ENCODE measurements at places on chromosomes 3 and 15.

DNA sequence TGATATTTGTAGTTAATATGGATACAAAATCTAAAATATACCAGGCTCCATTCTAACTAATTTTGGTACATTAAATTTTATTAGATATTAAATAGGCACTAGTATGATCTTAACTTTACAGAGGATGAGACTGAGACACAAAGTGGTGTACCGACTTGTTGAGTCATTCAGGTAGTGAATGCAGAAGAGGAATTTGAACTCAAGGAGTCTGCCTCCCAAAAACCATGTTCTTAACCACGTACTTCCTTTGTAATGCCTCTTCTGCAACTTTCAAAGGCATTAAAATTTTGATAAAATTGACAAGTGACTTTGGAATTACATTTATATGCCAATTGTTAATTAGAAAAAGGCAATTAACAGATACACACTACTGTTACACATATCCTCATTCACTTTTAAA lies 61.8 kb downstream of the ZBBX start:
- DNase-seq, result no peak

DNA sequence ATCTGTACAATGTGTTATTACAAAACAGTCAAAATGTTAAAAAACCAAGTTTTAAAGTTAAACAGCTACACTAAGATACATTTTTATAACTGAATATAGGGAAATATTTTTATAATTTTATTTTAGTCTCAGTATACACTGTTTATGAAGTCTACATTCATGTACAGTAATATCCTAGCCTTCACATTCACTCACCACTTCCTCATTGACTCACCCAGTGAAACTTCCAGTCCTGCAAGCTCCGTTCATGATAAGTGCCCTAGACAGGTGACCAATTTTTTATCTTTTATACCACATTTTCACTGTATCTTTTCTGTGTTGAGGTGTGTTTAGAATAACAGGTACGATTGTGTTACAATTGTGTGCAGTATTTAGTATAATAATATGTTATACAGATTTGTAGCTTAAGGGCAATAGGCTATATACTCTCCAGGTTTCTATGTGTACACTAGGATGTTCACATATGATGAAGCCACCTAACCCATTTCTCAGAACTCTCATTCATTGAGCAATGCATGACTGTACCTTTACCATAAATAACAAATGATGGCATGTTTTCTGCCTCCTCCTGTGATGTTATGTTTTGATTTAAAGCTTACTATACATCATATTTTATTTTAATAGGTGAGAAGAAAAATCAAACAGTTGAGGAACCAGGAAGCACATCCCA lies 388.4 kb upstream of the NDN start:
- DNase-seq, result no peak

DNA sequence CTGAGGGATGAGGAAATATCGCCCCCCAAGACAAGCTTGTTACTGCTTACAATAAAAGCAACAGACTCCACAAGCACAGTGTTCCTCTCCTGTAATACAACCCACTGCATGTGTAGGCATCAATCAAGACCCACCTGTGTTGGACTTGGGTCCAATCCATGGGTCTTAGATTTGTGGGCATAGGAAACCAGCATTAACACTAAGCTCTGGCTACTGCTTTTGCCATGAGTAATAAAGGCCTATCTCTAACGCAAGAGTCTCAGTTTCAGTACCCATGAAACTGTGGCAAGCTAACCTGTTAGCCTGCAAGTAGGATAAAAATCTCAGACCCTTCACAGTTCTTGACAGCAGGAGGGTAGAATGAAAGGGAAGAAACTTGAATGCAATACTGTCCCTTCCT lies 5.2 kb upstream of the EIF1B start:
- no peak for DNase-seq

GRCh38 chr3:16740515-16740914 lies 135.3 kb upstream of the DAZL start:
- no peak for DNase-seq

DNA sequence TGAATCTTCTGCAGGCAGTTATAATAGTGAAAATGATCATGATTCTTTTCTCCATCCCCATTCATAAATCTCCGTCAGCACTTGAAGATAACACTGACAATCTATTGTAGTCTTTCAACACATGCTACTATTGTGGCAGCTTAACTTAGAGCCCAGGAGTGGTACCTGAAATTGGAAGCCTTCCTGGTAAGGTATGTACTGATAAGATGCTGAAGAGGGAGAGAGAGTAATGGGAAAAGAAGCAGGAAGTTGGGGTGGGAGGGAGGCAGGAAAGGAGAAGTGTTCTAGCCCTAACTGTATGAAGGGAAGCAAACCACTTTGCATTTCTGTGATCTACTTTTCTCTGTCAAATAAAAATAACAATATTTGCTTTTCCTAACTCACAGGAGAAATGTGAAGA lies 197.4 kb upstream of the RORA start:
- no peak for DNase-seq

DNA sequence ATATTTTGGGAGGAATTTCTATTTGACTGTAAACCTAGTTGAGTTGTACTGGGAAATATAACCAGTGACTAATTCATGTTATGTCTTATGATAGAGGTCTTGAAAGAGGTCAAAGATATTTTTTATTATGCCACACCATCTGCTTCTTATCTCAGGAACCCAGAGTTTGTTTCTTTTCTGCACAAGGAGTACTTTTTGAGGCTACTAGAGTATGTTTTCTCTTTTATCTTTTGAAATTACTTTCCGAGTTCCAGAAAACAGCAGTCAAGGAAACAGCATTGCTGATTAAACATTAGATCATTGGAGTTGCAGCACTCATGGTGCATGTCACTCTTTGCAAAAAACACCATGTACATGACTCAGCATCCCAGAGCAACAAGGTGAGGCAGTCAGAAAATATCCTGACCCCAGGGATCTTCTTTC lies 645.8 kb upstream of the NR2F2 start:
- DNase-seq, result no peak

DNA sequence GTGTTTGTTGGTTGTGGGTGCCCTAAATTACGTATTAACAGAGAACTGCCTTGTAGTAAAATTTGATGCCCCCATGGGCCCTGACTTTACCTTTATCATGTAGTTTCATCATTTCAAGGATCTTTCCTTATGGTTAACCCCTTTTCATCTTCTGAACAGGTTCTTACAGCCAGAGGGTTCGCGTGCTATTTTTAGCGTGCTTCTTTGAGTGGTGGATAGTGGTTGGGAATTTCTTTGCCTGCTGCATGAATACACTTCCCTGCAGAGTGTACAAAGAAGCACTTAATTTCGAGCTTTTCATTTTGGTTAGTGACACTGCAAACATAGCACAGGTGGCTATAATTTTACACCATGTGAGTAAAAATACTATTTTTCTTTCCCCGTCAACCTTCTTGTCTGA lies 231.8 kb downstream of the ROBO2 start:
- no peak for DNase-seq

GRCh38 chr3:79473993-79474392 lies 293.8 kb downstream of the ROBO1 start:
- DNase-seq, result no peak

GRCh38 chr3:50502225-50502583 lies 1.2 kb downstream of the CACNA2D2 start:
- no peak for DNase-seq

- DNase-seq, result no peak
Measured at GRCh38 chr15:51377038-51377786, 35.8 kb downstream of the GLDN start.

DNA sequence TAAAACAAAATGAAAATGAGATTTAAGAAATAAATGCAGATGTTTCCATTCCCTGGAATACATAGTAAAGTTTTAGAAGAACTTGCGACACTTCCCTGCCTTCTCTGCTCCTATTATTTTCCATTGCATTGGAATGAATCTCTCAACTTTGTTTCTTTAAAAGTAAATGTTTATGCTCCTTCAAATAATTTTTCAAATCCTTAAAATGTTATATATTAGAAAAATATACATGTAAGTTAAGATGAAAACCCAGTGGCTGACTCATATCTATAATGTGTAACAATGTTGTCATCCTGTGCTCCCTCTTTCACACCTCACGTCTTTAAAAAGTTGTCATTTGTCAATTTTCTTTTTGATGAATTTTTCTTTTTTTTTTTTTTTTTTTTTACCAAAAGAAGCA lies 3.6 kb downstream of the RBMS3 start:
- no peak for DNase-seq

DNA sequence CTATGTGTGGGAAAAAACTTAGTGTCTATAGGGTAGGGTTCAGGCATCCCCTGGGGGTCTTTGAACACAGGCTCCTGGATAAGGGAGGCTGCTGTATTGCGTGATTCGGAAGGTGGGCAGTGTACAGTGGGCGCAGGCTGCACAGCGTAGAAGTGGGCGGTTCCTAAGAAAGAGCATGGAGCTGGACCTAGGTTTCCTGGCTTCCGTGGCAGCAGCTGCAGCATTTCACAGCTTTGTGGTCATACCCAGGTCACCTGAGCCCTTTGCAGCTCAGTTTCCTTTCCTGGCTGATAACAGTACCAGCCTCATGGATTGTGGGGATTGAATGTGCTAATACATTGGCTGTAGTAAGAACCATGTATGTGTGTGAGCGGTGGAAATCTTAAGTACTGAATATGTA lies 22.2 kb downstream of the CFAP100 start:
- DNase-seq, result no peak

DNA sequence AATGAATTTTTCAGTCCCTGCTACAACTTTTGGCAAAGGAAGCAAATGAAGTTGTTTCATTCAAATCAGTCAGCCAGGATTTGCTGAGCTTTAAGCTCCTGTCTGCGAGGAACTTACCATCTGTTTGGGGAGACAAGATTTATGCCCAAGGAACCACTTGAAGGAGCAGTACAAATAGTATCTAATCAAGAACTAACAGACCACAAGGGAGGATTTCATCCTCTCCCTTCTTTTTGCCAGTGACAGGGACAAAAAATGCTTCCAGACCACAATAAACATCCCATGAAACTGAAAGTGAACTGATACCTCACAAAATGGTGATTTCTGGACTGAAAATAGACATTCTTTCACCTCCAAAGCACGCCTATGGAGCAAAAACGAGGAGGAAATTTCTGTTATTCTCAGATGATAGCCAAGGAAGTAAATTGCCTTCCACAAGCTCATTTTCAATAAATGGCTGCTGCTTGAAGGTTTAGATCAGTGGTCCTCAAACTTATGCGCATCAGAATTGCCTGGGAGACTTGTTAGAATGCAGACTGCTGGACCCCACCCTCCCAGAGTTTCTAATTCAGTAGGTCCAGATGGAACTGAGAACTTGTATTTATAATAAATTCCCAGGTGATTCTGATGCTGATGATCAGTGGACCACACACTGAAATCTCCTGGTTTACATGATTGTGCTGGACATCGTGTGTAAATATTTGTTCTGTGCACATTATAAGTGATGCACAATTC lies 202.4 kb upstream of the GADL1 start:
- DNase-seq, result no peak

GRCh38 chr3:190269101-190269500 lies 53.1 kb downstream of the CLDN1 start:
- DNase-seq, result no peak

GRCh38 chr15:50697109-50697797 lies 10.7 kb upstream of the TRPM7 start:
- no peak for DNase-seq

DNA sequence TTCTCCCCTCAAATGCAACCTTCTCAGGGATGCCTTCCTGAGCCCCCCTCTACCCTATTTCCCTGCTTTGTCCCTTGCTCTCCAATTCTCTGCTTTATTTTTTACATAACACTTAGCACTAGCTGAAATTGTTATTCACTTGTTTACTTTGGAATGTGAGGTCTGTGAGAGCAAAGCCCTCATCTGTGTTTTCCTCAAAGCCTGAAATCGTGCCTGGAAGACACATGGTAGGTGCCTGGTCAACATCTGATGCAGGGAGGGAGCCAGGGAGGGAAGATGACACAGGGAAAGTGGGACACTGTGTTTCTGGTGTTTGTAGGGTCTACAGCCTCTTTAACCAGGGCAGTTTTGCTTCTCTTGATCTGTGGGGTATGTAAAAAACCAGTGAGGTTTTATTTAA lies 23.6 kb downstream of the EIF2AK4 start:
- DNase-seq, result no peak

DNA sequence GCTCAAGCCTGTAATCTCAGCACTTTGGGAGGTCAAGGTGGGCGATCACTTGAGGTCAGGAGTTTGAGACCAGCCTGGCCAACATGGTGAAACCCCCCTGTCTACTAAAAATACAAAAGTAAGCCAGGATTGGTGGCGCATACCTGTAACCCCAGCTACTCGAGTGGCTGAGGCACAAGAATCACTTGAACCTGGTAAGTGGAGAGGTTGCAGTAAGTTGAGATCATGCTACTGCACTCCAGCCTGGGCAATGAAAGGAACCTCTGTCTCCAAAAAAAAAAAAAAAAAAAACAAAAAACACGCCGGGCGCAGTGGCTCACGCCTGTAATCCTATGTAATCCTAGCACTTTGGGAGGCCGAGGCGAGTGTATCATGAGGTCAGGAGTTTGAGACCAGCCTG lies 18.9 kb upstream of the AP4E1 start:
- DNase-seq, result no peak

- no peak for DNase-seq
Measured at GRCh38 chr3:15768421-15769255, 29.1 kb downstream of the ANKRD28 start.
